ENCODE measurements at places on chromosomes 12 and 14.

DNA sequence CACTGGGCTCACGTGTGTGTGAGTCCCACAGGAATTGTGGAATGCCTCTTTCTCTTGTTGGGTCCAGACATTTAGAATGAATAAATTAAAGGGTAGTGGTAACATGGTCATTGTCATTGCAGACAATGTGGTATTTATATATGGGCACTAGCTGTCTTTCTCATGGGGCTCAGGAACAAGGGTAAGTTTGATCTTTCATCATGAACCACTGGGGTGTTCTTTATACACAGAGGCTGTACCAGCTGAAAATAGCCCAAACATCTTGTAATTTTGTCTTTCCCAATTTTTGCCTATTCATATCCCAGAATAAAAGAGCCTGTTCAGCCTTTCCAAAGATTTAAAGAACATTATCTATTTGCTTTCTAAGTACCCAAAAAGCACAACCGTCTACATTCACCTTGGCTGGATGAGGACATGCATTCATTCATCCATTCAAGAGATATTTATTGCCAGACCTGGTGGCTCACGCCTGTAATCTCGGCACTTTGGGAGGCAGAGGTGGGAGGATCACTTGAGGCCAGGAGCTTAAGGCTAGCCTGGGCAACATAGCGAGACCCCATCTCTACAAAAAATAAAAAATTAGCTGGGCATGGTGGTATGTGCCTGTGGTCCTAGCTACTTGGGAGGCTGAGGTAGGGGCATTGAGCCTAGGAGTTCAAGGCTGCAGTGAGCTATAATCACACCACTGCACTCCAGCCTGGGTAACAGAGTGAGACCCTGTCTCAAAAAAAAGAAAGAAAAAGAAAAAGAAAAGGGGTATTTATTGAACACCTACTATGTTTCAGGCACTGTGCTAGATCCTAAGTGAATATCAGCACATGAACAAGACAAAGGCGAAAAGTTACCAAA lies 4.4 kb upstream of the FOS start:
- DNase-seq = no peak

DNA sequence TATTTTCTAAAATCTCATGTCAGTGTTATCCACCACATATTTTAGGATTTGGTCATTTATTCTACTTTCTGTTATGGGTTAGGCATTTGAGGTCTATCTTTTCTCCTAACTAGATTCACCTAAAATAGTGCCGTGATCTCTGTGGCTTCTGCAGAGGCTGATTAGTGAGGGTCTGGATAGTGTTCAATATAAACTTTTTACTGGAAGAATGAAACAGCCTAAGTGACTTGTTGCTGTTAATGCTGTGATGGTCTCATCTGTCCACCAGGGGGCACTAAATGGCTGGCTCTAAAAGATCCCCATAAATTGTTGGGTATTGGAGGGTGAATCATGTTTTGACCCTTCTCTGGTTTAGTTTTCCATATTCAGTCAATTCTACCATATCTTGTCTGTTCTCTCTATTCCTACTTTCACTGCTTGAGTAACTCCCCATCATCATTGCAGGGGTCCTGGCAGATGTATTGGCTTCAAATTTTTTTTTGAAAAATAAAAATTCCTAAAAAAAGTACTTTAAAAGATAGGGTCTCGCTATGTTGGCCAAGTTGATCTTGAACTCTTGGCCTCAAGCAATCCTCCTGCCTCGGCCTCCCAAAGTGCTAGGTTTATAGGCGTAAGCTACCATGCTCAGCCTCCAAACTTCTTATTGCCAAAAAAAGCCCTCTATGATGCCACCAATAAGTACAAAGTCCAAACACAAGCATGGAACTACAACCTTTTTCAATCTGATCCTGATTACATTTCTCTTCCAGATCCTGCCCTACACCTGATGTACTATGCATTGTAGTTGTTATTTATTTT lies 6.9 kb downstream of the PABPN1 start:
- DNase-seq = peak; percentile 46

- DNase-seq = no peak
Measured at GRCh38 chr14:93967637-93968250, 8.6 kb downstream of the ASB2 start.

- no peak for DNase-seq
Measured at GRCh38 chr12:27332714-27333402, at the start of gene BMAL2. BMAL2 (plus strand) TSS chr12:27332836; CDS start chr12:27333073, 237 bp downstream.

- no peak for DNase-seq
Measured at GRCh38 chr12:83461336-83461935, 774.7 kb downstream of the TMTC2 start.

DNA sequence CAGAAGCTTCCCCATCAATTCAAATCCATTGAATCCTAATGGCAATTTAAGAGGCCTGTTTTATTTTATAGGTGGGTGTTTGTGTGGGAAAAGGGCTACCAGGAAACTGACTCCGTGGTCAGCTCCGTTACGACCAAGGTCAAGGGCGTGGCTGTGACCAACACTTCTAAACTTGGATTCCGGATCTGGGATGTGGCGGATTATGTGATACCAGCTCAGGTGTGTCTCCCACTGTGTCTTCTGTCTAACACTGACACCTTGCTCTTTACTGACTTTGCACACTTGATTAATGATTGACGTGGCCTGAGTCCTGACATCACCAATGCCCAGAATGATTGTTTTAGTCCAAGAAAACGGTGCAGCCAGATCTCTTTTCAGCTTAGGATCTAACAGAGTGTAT lies 7.1 kb downstream of the P2RX4 start:
- no peak for DNase-seq

DNA sequence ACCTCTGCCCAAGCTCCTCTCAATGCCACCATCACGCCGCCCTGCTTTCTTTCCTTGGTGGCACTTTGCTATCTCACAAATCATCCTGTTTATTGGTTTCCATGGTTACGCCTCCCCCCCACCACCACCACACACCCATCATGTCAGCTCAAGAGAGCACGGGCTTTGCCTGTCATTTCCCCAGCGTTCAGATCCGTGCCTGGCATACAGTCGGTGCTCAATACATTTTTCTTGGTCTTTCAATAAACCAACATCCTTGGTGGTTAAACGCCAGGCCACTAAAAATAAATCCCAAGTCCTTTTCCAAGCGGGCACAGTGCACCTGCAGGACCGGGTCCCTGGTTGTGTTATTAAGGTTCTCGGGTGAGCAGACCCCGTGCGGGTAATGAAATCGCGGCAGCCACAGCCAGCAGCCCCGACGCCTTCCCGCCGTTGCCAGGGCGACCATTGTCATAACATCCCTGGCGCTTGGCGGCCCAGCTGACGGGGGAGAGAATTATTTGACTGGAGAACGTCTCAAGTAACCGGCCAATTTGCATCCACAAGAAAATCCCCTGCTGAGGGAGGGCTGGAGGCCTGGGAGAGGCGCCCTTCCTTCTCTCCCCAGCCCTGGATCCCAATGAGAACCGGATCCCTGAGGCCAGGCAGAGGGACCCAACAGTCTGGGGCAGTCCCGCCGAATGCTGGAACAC lies 92.9 kb downstream of the KSR2 start:
- no peak for DNase-seq

DNA sequence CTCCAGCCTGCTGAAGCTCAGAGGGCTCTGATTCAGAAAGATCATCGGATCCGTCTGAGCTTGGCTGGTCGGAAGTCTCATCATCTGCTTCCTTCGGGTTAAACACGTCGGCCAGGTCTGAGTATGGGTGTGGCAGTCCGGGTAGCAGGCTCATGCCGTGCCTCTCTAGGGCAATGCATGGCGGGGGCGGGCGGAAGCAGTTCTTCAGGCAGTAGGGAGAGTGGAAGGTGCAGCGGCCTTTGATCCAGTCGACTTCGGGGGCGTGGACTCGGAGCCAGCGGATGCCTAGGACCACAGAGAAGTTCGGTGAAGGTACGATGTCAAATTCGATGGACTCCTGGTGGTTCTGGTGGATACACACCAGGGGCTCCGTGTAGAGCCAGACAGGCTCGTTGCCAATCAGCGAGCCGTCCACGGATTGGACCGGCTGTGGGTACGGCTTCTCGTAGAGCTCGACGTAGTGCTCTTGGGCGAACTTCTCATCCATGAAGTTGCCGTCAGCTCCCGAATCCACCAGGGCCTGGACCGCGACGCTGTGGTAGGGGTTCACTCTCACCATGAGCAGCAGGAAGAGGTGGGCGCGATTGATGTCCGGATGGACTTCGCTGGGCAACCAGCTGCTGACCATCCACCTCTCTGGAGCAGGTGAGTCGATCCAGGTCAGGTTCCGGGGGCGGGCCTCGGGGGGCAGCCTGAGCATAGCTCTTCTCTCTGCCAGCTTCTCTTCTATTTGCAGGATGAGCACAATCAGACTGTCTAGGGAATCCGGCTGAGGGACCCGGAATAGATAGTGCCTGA lies 20.3 kb downstream of the RTL1 start:
- DNase-seq = no peak

DNA sequence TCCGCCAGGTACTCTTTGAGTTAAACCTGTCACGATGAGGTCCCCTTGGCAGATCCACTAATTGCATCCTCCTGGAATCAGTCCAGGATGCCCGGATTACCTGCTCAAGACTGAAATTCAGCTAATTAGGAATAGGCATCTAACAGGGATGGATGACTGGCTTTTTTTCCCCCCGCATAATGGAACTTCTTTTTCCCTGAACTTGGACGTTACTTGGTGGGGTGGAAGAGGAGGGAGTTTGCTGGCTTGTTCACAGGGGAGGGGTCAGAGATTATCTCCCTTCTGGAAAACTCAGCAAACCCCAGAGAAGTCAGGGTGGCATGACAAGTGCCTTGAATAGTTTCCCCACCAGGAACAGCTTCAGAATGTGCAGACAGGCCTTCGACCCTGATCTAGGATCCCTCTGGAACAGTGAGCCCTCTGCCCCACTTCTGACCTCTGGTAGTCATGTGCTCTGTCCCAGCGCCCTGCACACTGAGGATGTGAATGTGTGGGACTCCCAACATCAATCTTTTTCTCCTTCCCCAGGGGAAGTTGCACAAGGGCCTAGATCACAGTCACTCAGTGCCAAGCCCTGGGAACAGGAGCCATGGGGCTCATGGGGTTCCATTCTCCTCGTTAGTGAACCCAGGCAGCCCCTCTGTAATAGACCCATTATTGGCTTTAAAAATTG lies 142.5 kb downstream of the SMOC1 start:
- no peak for DNase-seq

DNA sequence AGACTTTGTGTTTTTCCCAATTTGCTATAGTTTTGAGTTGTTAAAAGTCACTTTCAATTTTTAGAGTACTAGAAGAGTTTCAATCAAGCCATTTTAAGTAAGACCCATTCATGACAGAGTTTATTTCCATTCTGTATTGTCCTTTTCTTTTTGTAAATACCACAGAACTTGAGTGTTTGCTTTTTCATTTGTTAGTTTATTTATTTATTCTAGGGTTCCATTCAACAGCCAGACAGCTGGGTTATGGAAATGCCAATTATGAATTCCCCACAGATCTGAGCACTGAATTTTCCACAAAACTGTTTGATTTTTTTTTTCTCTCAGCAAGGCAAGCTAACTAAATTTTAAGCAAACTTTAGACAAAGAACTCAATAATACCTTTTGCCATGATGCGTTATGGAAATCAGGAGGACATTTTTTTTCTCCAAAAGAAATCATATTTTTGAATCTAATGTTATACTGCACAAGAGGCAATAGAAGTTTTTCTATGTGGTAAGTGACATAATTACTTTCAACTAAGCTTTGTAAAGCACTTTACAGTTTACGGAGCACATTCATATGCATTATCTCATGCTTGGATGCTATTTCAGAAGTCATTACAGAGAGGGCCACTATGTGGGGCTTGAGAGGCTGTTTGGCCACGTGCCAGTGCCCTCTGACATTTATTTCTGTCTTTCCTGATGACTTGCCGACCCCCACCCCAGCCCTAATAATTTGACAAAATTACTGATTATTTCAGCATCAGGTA lies 181.5 kb downstream of the VRK1 start:
- no peak for DNase-seq

DNA sequence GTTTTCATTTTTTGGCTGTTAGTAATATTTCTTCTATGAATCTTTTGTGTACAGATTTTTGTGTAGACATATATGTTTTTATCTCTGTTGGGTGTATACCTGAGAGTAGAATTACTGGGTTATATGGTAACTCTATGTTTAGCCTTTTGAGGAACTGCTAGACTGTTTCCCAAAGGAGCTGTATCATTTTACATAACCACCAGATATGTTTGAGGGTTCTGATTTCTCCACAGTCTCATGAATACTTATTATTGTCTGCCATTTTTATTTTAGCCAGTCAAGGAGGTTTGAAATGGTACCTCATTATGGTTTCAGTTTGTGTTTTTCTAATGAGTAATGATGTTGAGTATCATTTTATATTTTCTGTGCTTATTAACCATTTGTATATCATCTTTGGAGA lies 1.9 kb downstream of the PCNX4 start:
- no peak for DNase-seq
